CD4-positive, alpha-beta T cell (primary cell): ENCODE measurements at places on chromosomes 2 and 18. TPM values are rescaled to one million over a fixed set of nuclear protein-coding genes. Genes with fewer than 3 reads are reported as not detected.

GRCh38 chr2:157792335-157793052, 83.6 kb downstream of the ACVR1 start:
- DNase-seq, result no peak
- H3K4me3 ChIP-seq, result no peak overlapping the region
- peaks cover 6% of the 10 kb centered on the region for H3K4me1 ChIP-seq
- H3K27me3 ChIP-seq, result no peaks in the 10 kb centered on the region
- H3K36me3 ChIP-seq, result peaks cover 1% of the 10 kb centered on the region

DNA sequence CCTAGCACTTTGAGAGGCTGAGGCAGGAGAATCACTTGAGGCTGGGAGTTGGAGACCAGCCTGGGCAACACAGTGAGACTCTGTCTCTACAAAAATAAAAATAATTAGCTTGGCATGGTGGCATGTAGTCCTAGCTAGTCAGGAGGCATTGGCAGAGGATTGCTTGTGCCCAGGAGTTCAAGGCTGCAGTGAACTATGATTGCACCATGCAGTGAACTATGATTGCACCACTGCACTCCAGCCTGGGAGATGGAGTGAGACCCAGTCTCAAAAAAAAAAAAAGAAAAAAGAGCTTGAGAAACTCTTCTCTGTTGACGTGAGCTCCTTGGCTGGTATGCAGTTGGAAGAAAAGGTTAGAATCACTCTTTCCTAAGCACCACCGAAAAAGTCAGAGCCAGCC, 125.1 kb upstream of the TNP1 start:
- H3K27me3 ChIP-seq, result peaks cover 3% of the 10 kb centered on the region
- no peak overlapping the region for H3K27ac ChIP-seq
- H3K4me1 ChIP-seq, result no peaks in the 10 kb centered on the region
- no peak for DNase-seq
- no peaks in the 10 kb centered on the region for H3K36me3 ChIP-seq

GRCh38 chr2:66137606-66138130, 297.3 kb upstream of the MEIS1 start:
- no peak for DNase-seq
- no peak overlapping the region for H3K4me3 ChIP-seq
- no peaks in the 10 kb centered on the region for H3K4me1 ChIP-seq
- H3K27me3 ChIP-seq, result no peaks in the 10 kb centered on the region
- H3K27ac ChIP-seq, result no peak overlapping the region

GRCh38 chr18:22550366-22550765, 132.7 kb upstream of the CTAGE1 start:
- H3K27me3 ChIP-seq, result no peaks in the 10 kb centered on the region
- H3K4me3 ChIP-seq, result no peak overlapping the region
- no peak for DNase-seq
- no peaks in the 10 kb centered on the region for H3K36me3 ChIP-seq

DNA sequence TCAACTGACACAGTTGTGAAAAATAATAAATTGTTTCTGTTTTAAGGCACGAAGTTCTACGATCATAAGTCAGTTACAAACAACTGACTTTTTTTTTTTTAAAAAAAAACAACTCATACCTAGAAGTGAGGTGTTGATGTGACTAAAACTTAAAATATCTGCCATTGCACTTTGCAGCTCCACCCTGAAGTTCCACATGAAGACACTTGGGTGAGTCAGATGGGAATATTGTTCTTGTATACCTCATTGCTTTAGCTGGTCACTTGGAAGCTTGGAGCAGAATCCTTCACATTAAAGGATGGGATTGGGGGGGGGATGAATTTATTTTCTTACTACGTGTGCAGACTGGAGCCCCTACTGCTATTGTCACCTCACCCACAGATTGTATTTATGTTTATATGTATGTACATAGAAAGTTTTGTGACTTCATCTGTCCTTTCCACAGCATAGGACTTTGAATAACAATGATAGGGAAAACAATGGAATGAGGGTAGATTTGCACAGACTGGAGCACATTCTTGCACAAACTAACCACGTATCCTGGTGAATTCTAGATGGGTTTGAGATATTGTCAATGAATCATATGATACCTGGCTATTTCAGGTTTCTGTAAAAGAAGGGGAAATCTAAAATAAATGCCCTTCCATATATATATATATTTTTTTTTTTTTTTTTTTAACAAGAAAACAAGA, 57.9 kb upstream of the ARHGAP15 start:
- H3K27me3 ChIP-seq, result no peaks in the 10 kb centered on the region
- no peak overlapping the region for H3K27ac ChIP-seq
- no peaks in the 10 kb centered on the region for H3K4me1 ChIP-seq
- H3K36me3 ChIP-seq, result no peaks in the 10 kb centered on the region
- H3K4me3 ChIP-seq, result no peak overlapping the region

DNA sequence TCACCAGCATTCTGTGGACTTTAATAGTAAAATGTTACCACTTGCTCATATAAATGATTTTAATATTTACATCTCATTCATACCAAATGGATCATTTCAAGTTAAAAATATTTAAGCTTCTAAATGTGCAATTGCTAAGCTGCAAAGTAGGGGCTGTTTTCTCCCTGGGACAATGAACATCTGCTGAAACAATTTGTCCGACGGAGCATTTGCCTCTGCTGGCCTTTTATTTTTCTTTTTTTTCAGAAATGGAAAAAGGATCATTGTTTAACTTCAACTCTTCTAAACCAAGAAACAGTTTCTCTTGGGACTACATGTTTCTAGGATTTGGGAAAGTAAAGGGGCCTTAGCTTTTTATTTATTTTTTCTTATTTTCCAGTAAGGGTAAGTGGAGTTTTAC, 43.8 kb upstream of the ITPRID2 start:
- no peak overlapping the region for H3K4me3 ChIP-seq
- DNase-seq, result no peak
- no peaks in the 10 kb centered on the region for H3K27me3 ChIP-seq
- no peaks in the 10 kb centered on the region for H3K4me1 ChIP-seq
- no peaks in the 10 kb centered on the region for H3K36me3 ChIP-seq
- H3K27ac ChIP-seq, result no peak overlapping the region

- no peak overlapping the region for H3K27ac ChIP-seq
- no peaks in the 10 kb centered on the region for H3K27me3 ChIP-seq
- no peak for DNase-seq
- no peaks in the 10 kb centered on the region for H3K36me3 ChIP-seq
- H3K4me1 ChIP-seq, result no peaks in the 10 kb centered on the region
These were observed 19.3 kb upstream of the HDAC4 start for GRCh38 chr2:239420082-239420481.

DNA sequence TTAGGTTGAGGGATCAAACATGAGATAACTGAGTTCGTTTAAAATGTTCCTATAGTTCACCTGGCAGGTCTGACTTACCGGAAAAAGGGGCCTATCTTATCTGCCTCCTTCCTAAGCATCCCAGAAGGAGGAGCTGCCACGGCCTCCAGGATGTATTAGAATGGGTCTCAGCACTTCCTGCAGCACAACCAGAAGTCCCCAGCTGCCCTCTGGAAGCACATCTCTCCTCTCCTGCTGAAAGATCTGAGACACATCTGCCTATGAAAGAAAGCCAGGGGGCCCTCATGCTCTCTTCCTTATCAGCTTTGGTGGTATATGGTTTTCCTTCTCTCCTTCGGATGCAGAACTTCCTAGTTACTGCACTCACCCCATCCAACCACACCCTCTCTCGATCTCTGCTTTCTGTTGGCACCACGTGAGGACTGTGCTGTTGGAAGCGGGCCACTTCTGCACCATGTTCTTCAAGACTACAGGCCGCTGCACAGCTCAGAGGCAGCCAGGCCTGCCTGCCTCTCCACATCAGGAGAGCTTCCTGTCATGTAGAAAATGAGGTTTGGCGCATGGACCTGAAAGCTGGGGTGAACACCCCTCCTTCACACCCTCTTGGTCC, 6.5 kb downstream of the IGFBP5 start:
- H3K27ac ChIP-seq, result no peak overlapping the region
- no peak for DNase-seq
- no peak overlapping the region for H3K4me3 ChIP-seq
- H3K36me3 ChIP-seq, result no peaks in the 10 kb centered on the region
- H3K4me1 ChIP-seq, result peaks cover 27% of the 10 kb centered on the region

Gene POTEJ
- not detected for total RNA-seq

DNA sequence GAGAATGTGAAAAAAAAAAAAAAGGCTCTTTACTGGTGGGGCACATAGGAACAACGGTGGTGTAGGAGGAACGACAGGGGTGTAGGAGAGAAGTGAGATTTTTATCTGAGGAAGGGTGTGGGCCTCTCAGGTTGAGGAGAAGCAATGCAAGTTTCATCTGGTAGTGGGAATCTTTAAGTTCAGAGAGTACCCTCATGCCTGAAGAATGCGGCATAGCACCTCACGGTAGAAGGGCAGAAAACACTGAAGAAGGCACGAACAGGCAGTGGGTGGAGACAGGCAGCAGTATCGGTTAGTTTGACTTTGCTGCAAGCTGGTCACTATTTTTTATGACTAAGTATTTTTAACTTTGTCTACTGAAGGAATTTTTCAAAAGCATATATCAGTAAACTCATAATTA, 52.2 kb upstream of the TSPYL6 start:
- H3K4me3 ChIP-seq, result no peak overlapping the region
- no peaks in the 10 kb centered on the region for H3K4me1 ChIP-seq
- H3K36me3 ChIP-seq, result no peaks in the 10 kb centered on the region
